NCI-H1105 treated with DMSO at 0.1 percent for 48 hours (cell line): ENCODE measurements at places on chromosomes 12 and 14.
A peak's percentile ranks its signal among the peaks of the same experiment; 100 is the strongest.

DNA sequence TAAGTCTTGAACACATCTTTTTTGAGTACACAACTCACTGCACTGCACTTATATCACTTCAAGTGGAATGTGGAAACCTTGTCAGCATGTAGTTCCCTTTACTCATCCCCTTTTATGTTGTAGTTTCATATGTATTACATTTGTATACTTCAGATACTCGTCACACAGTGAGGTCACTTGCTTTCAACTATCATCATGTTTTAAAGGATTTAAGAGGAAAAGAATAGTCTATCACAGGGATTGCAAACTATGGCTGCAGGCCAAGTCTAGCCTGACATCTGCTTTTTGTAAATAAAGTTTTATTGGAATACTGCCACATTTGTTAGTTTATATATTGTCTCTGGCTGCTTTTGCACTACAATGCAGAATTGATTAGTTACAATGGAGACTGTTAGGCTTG is 24.3 kb downstream of the CNOT2 start:
- no peak for DNase-seq

- no peak for DNase-seq
Measured at GRCh38 chr12:13981990-13982389, 588 bp upstream of the GRIN2B start.

DNA sequence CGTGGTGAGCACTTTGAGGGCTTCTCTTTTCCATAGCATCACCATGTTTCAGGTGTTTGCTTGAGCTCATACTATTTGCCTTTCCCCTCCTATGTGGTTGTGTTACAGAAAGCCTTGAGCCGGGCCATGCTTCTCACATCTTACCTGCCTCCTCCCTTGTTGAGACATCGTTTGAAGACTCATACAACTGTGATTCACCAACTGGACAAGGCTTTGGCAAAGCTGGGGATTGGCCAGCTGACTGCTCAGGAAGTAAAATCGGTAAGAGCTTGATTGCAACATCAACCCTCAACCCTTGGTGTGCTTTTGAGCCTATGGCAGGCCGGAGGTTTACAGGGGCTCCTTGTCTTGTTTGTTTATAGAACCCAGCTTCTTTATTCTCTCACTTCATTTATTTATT is 8.1 kb downstream of the LETMD1 start:
- DNase-seq = no peak

- DNase-seq = no peak
Measured at GRCh38 chr12:52659951-52660350, 7.9 kb upstream of the KRT2 start.

DNA sequence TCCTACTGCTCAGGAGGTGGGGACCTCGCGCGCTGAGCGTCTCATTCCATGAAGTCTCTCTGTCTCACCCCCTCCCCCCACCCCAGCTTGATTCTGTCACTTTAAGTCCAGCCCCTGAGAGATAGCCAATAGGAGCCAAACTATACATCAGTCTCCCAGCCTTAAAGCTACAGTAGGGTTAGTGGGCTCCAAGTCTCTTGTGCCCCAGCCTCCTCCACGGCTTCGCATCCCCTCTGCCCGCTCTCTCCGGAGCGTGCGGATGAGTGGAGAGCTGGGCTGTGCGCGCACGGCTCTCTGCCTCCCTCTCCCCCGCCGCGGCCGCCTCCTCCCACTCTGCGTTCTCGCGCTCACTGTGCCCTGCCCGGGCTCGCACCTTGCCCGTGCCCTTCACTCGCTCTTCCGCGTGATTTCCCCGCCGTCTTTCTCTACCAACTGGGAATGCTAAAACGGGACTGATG is at the start of gene ESRRB:
TSS of gene ESRRB (plus strand) at position 191 of the 458 bp plus-strand sequence. CDS start at position 456, 265 bp downstream.
- peak; percentile 62 for DNase-seq
